ENCODE measurements at places on chromosomes 13 and 19.
A peak's percentile ranks its signal among the peaks of the same experiment; 100 is the strongest.

GRCh38 chr19:14442891-14443631, 10.0 kb downstream of the PKN1 start:
- DNase-seq, result no peak

DNA sequence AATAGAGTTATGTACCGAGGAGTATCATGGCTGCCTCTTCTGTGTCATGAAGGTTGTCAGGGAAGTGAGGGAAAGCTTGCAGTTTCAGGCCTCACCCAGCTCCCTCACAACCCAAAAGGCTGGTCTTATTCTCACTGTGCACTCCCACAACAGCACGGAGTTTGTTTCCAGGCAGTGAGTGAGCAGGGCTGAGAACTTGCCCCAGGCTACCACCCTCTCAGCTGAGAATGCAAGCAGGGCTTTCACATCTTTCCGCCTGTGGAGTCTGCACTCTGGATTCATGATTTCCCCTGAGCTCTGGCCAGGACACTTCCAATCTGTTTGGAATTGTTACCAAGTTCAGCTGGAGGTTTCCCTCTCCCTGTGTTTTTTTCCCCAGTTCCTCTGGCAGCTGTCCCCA, 2284.7 kb upstream of the PCDH20 start:
- DNase-seq, result no peak

GRCh38 chr13:110819203-110820014, 95.5 kb downstream of the ANKRD10 start:
- DNase-seq, result peak; percentile 6

DNA sequence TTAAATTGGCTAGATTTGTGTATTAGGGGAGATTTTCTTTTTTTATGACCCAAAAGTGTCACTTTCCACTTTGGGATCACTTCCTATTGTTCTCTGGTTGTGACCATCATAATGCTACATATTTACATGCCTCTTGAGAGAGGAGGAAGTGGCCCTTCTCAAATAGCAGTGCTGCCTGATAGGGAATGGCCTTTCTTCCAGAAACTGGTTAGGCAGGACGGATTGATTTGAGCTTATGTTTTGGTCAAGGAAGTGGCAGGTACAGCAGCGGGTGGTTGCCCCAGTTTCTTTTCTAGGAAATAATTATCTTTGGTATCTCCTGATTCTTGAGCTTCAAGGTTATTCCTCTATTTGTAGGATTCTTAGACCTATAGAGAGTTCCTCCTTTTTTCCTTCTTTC, 21.9 kb upstream of the WTIP start:
- DNase-seq, result no peak

Data from fibroblast of skin of left biceps (primary cell).